ENCODE measurements at places on chromosomes 4 and X.
A peak's percentile ranks its signal among the peaks of the same experiment; 100 is the strongest.

- no peak for DNase-seq
Measured at GRCh38 chr4:77418333-77418732, 187.3 kb upstream of the CXCL13 start.

DNA sequence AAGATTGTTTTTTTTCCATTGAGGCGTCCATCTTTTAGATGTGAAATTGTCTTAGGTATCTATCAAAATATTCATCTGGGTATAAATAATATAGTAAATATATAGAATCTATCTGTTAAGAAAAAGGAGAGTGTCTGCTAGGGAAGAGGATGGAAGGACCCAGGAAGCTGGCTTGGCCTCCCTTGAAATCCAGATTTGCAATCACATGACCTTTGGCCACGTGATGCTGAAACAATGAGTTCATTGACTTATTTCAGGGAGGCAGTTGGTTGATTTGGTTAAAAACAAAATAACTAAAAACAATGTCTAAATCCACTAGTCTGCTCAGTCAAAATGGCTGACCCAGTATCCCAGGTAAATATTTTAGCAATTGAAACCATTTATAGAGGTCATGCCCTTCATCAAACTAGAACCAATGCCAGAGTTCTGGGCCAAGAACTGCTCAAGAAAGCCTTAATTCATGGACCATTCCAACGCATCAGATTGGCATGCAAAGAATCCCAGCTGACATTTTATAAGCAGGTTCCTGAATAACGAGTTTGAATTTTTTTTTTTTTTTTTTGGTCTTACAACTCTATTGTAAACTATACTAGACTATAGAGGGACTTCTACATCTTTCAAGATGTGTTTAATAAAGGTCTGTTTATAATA is 172.7 kb downstream of the MID1 start:
- no peak for DNase-seq

GRCh38 chr4:8762356-8762755 is 109.3 kb downstream of the HMX1 start:
- DNase-seq = no peak

- no peak for DNase-seq
Measured at GRCh38 chr4:97140545-97140944, 1002.7 kb downstream of the STPG2 start.

DNA sequence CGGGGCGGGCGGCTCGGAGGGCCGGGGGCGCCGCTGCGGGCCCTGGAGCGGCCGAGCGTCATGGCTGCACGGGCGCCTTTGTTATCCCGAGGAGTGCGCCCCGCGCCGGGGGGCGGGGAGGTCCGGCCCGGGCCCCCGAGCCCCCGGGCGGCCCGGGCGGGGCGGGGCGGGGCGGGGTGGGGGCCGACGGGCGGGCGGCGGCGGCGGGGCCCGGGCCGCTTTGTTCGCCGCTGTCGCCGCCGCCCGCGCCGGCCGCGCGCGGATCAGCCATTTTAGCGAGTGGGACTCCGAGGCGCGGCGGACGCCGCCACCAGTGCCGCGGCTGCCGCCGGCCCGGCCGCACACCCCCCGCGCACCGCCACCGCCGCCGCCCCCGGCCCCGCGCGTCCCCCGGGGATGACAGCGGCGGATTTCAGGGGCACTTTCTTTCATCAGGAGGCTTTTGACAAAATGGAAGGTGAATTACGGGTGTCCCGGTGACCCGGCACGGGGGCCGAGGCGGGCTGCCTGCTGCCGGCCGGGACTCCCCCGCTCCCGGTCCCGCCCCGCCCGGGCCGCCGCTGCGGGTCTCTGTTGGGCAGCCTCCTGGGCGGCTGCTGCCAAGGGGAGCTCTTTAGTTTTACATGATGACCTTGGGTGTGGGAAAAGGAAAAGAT is 1.2 kb downstream of the HMGB3 start:
- no peak for DNase-seq

GRCh38 chrX:66167431-66167830 is 3.4 kb downstream of the HEPH start:
- no peak for DNase-seq

DNA sequence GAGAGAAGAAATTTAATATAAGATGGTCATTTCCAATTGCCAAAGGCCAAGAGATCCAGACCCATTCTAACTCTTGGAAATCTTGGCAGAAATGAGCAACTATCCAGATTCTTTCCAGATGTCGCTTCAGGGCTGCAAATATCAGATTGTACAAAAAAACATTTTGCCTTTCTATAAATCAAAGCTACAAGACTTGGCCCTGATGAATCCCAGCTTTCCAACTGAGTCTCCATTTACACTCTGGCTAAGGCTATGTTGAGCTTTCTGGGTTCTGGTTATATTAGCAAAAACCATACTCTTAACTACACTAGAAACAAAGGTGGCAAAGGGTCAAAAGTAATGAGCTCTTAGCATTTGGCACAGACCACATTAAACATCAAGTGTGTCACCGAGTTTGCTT is 345.8 kb downstream of the OPHN1 start:
- no peak for DNase-seq

- no peak for DNase-seq
Measured at GRCh38 chrX:30027636-30028035, 187.7 kb upstream of the MAGEB2 start.

- DNase-seq = no peak
Measured at GRCh38 chrX:20433388-20433775, 166.7 kb upstream of the RPS6KA3 start.

DNA sequence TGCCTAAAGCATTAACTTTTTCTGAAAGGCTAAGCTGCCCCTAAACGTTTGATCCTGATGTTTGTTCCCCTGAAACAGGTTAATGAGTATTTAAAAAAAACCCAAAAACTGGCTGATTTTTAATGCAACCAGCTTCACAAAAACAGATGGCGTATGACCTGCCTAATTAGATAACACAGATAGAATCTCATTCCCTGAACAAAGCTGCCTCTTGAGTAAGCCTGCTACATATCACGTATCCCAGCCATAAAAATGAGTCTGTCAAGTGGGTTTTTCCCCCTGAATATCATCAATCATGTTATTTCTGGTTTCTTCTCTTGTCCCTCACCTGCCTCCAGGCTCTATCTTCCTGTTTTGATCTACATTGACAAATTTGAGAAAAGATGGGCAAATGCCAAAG is 154.2 kb upstream of the FAM9B start:
- DNase-seq = no peak

- DNase-seq = no peak
Measured at GRCh38 chrX:48890296-48890925, 7.2 kb downstream of the TIMM17B start.

- no peak for DNase-seq
Measured at GRCh38 chr4:88881227-88881569, 175.8 kb downstream of the FAM13A start.

- DNase-seq = no peak
Measured at GRCh38 chr4:1402021-1402515, 4.2 kb downstream of the NKX1-1 start.

- no peak for DNase-seq
Measured at GRCh38 chrX:48794911-48795515, 6.9 kb upstream of the HDAC6 start.

GRCh38 chr4:6703786-6704185 is 5.9 kb downstream of the MRFAP1L1 start:
- no peak for DNase-seq

- DNase-seq = peak; percentile 45
Measured at GRCh38 chrX:69285881-69286564, 120.8 kb upstream of the PJA1 start.

Data from CD4-positive, alpha-beta T cell treated with Interleukin-21 for 1 hour (primary cell).